ENCODE measurements at places on chromosomes 11 and 22. TPM values are rescaled to one million over a fixed set of nuclear protein-coding genes. Genes with fewer than 3 reads are reported as not detected.

DNA sequence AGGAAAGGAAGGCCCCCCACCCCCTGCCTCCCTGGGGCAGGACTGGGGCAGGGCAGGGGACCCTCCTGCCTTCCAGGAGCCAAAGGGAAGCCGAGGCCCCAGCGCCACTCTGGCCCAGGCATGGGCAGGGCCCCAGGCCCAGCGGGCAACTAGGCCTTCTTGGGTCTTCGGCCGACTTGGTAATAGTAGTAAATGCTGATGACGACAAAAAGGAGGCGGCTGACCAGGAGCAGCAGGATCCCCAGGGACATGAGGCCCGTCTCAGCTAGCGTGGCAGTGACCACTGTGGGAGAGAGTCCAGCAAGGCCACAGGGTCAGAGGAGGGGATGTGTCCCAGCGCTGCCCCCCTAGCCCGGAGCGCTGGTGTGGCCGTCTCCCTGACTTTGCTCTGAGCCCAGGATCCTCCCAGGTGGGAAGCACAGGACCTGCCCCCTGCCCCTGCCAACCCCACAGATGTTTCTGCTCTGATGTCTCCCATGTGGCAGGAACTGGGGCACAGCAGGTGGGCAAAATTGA is 15.9 kb downstream of the TP53I11 start:
- DNase-seq, result no peak

DNA sequence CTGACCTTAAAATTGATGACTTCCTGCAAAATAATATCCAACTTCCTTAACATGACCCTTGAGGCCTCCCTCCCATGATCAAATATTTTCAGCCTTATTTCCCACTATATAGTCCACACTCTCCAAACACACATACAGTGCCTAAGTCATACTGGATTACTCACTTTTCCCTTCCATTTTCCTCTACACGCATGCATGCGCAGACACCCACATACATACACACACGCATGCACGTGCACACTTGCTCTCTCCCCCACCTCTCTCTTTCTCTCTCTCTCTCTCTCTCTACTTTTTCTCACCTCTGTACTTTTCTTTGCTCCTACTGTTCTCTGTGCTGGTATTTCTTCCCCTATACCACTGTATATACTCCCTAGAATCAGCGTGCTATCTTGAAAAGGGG is 28.1 kb downstream of the DLG2 start:
- no peak for DNase-seq

DNA sequence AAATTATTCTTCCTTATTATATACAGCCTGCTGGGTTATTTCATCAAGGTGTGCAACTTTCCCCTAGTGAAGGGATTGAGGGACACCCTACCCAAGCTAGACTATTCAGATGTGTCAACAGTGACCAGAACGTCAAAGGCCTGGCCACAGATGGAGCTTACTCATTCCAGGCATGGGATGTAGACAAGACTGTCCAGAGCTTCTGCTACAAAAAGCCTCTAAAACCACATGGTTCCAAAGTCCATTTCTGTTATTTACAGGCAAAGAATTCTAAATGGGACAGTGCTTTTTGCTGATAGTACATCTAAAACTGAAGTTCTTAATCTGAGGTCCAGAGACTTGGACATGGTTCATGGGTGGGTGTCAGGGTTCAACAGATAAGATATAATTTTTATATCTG is 9.7 kb upstream of the SMCO4 start:
- no peak for DNase-seq

GRCh38 chr22:39558254-39558727 is 12.3 kb upstream of the CACNA1I start:
- DNase-seq, result no peak

DNA sequence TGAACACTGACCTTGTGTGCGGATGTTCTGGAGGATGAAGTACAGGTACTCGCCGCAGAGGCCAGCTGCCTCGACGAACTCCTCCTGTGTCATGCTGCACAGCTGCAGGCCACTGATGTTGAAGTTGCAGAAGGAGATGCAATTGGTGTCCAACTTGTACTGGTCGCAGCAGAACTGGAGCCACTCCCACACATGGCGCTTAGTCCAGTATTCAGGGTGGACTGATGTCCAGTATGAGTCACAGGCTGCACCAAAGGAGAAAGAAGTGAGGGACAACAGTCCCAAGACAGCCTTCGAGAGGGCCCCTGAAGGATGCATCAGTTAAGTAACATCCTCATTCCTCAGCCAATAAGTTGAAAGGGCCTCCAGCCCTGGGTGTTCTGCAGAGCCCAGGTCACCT is 20.1 kb downstream of the ELF5 start:
- no peak for DNase-seq

- peak; percentile 95 for DNase-seq
Measured at GRCh38 chr22:23069502-23070357, 589 bp upstream of the GNAZ start.

DNA sequence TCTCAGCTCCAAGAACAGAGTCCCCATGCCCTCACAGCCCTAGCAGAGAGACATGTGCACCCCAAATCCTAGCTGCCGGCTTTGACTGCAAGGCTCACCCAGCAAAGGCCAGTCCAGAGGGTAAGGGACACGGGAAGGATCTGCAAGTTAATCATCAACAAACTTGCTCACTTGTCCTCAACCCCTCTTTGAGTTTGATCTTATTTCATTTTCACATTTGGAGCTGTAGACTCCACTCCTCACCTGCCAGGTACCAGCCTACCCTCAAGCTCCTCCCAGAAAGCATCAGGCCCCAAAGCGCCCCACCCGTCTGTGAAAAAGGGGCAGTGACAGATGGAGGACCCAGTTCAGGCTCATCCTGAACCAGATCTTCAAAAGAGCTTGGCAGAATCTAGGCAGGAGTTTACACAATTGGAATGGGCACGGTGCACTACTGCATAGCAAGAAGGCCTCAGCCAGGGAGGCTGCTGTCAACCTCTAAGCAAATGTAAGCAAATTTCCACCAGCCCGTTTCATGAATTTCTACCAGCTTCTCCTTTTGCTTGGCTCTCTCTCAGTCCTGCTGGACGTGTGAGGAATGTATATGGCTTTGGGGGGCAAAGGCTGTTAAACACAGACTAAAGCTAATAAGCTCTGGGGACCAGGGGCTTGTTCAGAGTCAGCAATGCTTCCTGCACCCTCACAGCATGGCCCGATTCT is 5.5 kb downstream of the EHD1 start:
- no peak for DNase-seq

- DNase-seq, result no peak
Measured at GRCh38 chr11:70367071-70367470, 31.3 kb upstream of the CTTN start.

GRCh38 chr11:67366961-67367760 is 6.2 kb downstream of the CLCF1 start:
- no peak for DNase-seq

GRCh38 chr22:47835726-47836125 is 1073.3 kb downstream of the TBC1D22A start:
- no peak for DNase-seq

GRCh38 chr11:3865388-3866193 is 10.1 kb downstream of the STIM1 start:
- DNase-seq, result no peak

- no peak for DNase-seq
Measured at GRCh38 chr22:44071781-44072326, 47.8 kb downstream of the PARVB start.

- DNase-seq, result no peak
Measured at GRCh38 chr11:70142221-70142875, 60.7 kb upstream of the FADD start.

The EMID1 gene
- total RNA-seq, result 11.4 TPM

The CYP2D6 gene
- total RNA-seq, result 4.0 TPM

The PDGFB gene
- total RNA-seq, result 2.9 TPM

The NTM gene
- total RNA-seq, result 19.2 TPM

The RIN1 gene
- total RNA-seq, result 9.5 TPM

The OR10A2 gene
- not detected for total RNA-seq

The RAB36 gene
- 6.8 TPM for total RNA-seq

The TBC1D10A gene
- 15.3 TPM for total RNA-seq

Data from type B pancreatic cell (in vitro differentiated cells).